ENCODE measurements at places on chromosomes 5 and 9.

DNA sequence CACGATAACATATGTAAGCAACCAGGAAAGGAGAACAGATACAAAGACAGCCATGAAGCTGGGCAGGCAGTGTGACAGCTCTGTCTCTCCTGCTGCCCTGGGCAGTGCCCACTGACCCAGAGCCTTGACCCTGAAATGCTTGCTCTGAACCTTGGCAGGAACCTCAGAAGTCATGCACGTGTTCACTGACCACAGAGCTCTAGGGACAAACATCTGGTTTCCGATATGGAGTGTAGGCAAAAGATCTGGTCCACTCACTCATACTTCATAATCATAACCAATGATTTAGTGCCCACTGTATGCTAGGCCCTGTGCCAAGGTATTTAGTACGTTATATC, 102.6 kb downstream of the FSTL4 start:
- DNase-seq = no peak

DNA sequence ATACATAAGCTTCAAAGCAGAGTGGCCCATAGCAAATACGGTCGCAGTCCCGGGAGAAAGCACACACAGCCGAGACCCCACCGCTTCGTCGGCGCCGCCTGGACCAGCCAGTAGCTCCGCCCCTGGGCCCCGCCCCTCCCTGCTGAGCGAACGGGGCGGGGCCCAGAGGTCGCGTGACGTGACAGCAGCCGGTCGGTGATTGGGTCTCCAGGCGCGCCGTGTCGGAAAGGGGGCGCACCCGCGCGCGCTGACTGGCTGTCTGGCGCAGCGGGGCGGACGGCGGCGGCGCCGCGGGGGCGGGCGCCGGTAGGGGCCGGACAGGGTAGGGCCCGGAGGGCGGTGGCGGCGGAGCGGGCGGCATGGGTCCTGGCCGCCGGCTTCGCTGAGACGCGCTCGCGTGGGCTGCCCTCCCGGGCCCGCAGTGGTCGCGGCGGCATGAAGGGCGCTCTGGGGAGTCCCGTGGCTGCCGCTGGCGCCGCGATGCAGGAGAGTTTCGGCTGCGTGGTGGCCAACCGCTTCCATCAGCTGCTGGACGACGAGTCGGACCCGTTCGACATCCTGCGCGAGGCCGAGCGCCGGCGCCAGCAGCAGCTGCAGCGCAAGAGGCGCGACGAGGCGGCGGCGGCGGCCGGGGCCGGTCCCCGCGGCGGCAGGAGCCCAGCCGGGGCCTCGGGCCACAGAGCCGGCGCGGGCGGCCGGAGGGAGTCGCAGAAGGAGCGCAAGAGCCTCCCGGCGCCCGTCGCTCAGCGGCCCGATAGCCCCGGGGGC, at the start of gene HABP4:
Gene HABP4 (plus strand): TSS at position 325 of the 768 bp plus-strand sequence. CDS start 111 bp downstream, at position 436.
- DNase-seq = peak; percentile 94

GRCh38 chr9:136411378-136411777, 920 bp downstream of the PMPCA start:
- DNase-seq = no peak

DNA sequence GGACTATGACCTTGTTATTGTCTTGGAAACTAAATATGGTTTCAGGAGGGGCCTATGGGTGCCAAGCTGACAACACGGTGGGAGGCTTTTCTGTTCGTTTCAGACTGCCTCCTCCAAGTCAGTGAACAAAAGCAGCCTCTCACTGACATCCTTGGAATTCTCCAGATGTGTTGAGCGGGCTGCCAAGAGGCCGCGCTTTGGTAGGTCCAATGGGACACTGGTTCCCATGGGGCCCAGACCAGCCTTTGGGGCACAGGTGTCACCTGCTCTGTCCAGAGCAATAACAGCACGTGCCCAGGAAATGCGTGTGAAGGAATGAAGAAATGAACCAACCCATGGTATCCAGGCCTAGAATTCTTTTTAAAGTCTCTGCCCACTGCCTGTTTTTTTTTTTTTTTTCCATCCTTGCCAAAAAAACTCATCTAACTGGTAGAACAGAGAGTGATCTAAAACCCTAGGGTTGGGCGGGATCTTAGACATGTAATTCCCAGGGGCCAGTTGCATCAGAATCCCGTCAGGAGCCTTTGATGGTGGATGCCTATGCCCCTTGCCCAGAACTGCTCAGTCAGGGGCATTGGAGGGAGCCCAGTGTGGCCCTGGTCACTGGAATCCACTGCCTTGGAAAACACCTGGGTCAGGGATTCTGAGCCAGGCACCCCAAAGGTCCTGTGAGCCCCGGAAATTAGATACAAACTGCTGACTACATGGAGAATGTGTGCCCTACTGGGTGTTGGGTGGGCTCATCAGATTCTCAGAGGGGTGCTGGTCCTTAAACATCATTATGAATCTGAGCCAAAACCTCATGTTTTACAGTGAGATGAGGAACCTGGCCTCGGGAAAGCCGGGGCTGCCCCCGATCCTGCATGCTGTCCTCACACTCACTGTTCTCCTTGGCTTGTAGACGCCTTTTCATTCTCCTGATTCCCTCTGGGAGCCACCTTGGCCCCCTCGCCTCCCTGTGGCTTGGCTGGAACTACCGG, 60.1 kb downstream of the GTF3C4 start:
- DNase-seq = no peak

DNA sequence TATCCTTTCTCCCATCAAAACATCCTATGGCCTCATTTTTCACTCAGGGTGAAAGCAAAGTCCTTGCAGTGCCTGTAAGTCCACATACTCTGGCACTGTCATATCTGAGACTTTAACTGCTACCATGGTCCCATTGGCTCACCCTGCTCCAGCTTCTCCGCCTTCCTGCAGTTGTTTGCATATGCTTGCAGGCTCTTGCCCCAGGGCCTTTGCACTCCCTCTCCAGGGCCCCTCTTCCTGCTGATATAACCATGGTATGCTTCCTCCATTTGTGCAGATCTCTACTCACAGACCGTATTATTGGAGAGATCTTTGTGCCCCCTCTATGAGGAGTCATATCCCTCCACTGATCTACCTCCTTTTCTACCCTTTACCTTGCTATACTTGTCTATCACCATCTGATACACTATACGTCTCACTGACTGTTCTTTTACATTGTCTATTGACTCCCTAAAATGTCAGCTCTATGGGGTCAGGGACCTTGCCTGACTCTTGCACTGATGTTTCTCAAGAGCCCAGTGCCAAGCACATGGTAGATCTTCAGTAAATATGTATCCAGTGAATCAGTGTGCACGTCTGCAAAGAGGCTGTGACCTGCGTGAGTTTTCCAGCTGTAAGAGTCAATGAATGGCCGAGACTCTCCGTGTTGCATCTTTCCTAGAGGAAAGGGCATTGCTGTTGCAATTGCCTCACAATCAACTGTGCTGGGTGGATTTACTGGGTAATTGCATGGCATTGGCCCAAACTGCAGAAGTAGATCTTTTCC, 81.7 kb upstream of the CPEB4 start:
- no peak for DNase-seq

DNA sequence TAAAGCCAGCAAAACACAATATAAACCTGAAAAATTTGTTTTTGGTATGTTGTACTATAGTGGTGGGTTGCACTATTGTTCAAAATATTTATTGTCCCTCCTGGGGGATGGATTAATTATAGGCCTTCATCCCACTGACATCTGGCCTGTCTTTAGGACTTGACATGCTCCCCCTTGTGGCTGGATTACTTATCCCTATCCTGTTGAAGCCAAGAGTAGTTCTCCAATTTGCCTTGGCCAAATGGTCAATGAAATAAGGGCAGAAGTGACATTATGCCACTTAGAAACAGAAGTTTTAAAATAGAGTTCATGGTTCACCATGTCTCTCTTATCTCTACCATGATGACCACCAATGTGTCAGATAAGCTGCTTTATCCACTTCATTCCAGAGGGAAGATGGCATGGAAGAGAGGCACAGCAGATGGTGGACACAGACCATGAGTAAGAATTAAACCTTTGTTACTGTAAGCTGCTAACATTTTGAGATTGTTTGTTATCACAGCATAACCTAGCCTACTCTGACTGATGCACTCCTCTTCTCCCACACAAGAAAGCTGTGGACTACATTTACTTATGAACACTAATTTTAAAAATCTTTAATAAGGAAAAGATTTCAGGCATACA, 29.2 kb upstream of the ARHGEF28 start:
- DNase-seq = no peak

DNA sequence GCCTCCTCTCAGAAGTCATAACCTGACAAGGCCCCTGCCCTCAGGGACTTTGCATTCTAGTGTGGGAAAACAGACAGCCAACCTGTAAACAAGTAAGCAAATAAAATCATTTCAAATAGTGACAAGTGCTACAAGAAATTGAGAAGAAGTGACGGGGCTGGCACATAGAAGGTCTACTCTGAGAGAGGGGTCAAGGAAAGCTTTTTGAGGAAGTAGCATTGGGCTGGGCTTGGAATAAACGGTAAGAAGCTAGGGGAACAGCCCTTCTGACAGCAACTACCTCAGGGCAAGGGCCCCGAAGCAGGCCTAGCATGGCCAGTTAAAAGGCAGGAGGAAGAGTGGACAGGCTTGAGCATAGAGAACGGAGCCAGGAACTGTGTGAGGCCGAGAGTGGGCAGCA, 4.8 kb upstream of the SLC2A8 start:
- no peak for DNase-seq

DNA sequence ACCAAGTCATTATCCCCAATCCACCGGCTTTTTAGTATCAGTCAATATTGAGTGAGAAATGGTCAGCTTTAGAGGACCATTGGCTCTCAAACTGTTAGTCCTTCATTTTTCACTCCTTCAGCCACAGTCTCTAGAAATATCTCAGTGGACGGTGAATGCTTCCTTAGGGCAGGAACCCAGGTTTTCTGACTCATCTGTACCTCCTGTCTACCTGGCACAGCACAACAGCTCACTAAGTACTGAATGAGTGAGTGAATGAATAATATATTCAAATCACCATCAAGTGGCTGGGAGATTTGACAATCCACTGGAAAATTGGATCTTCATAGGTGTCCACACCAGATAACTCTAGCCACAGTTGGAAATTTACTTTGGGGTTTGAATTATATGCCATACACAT, 609.5 kb upstream of the CLINT1 start:
- no peak for DNase-seq

- DNase-seq = no peak
These were observed 35.5 kb upstream of the ADAMTSL1 start for GRCh38 chr9:18438300-18438925.

DNA sequence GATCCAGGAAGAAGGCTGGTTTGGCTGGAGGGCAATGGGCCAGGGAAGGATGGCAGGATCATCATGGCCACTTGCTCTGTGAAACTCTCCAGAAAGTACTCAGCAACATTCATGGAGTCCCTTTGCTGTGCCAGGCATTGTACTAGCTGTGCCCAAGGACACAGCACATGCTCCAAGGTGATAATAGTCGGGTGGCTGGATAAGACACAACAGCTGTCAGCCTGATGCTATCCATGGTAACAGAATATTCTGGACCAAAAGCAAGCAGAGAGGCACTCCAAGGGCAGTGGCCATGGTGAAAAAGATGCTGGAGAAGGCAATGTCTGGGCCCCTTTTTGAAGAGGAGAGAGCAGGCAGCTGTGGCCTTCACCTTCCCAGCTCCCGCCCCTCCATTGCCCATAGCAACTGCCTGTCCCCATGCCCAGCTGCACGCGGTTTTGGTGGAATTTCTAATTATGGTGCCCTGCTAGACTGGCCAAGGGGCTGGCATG, 113.8 kb upstream of the CPEB4 start:
- DNase-seq = no peak

DNA sequence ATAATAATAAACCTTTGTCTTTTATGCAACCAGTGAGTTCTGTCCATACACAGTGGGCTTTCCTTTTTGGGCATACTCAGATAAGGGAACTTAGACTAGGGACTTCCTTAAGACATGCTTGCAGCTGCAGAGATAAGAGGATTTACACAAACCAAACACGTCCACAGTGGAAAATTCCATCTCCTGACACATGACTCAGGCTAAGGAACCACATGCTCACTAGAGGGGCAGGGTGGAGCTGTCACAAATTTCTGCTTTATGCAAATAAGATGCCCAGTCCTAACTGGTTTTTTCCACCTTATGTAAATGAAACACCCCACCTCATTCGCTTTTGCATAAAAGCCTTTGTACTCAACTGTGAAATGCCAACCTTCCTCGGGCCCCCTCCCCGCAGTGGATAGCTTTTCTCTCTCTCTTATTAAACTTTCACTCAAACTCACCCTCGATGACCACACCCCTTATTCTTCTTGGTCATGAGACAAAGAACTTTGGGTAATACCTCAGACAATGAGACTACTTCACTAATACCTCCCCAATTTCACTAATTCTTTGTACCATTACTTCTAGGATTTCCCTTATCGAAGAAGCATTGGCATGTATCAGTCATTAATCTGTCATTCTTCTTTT, 170.3 kb upstream of the FTMT start:
- no peak for DNase-seq

DNA sequence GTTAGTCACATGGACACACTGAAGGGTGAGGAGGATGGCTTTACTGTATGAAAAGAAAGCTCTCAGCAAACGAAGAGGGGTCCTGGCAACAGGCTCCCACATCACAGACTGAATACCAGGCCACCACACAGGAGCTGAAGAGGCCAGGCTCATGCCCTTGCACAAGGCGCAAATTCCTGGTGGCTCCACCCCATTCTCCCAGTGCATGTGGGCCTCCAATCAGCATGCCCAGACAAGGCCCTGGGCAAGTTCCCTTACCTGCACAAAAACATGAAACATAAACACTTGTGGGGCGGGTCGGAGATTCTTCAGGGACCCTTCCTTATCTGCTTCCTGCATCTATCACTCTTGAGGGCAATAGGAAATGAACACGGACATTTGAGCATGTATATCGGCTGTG, 935.8 kb upstream of the EDIL3 start:
- no peak for DNase-seq

GRCh38 chr5:140141241-140141640, 15.5 kb downstream of the IGIP start:
- no peak for DNase-seq

GRCh38 chr5:106860398-106861044, 810.2 kb downstream of the EFNA5 start:
- DNase-seq = no peak

DNA sequence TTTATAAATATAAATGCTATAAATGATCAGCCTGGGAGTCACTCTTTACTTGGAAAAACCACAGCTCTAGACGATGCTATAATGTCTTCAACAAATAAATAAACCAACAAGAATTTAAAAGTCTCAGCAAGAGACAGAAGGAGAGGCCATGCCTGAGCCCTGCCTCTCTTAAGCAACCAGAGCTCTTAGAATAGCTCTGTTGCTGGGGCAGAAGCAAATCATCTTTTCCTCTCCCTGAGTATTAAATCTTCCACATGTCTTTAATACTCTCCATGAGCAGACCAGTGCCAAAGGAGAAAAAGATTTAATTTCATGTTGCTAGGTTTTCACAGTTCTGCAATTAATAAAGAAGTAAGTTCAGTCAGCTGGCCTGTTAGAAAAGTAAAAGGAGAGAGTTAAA, 408.0 kb upstream of the SLC30A5 start:
- DNase-seq = no peak

Measured in NCI-H446 (cell line).